ENCODE measurements at places on chromosomes 6 and 20.

GRCh38 chr20:43749734-43750294, 23.0 kb upstream of the GTSF1L start:
- peak; percentile 81 for DNase-seq

DNA sequence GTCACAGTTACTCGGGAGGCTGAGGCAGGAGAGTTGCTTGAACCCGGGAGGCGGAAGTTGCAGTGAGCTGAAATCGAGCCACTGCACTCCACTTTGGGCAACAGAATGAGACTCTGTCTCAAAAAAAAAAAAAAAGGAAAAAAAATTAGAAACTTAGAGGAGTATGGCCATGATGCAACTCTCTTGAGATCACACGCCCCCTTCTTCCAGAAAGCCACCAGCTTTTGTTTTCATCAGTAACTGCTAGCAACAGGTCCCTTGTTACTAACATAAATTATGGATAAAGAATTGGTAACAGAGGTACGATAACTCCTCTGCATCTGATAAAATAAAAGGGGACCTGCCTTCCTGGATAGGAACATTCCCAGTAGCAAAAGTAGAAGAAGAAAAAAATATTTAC, 308.2 kb downstream of the CD83 start:
- DNase-seq: no peak

GRCh38 chr6:31706599-31706998, at the start of gene LY6G6F:
Gene LY6G6F, plus strand, starts transcription at chr6:31706866. Its CDS starts 41 bp downstream, at chr6:31706907.
- DNase-seq: no peak

DNA sequence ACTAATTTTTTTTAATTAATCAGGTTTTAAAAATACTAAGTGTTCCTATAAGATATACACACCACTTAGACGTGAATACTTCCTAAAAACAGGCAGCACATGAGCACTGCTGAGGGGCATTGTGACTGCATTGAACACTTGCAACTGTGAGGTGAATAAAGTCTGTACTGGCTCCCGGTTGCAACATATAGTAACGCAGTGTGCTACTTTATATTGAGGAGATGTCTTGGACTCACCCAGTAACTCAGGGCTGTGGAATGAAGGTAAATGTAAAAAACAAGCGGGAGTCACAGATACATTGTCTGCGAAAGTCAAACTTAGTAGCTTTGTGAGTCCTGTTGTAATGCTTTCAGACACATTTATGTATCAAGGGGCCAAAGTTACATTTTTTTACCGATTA, 17.0 kb upstream of the HLA-A start:
- DNase-seq: no peak

DNA sequence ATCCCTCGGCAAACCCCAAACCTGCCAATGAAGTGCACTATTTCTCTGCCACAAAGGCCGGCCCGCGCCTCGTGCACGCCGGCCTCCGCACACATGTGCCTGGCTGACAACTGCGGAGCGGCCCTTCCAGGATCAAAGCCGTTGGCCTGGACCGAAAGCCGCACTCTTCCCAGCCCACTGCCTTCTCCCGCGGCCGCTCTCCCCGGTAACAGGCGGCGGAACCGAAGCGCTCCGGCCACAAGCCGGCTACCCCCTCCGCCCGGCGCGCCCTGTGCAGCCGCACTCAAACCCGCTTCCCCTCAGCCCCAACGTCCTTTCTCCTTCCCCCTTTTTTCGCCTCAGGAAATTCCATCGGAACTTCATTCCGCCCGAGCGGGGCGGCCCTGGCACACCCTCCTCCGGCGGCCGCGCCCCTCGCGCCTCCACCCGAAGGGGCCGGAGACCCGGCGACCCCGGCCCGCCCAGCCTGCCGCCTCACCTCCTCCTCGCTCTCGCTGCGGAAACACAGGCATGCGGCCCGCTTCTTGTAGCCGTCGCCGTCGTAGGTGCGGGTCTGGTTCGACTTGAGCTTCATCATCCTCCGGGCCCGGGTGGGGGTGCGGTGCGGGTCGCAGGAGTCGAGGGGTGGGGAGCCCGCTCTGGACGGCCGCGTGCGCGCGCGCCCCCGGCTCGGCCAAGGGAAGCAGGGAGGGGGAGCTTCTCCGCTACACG, 528 bp downstream of the NUDT3 start:
- DNase-seq: peak; percentile 47

DNA sequence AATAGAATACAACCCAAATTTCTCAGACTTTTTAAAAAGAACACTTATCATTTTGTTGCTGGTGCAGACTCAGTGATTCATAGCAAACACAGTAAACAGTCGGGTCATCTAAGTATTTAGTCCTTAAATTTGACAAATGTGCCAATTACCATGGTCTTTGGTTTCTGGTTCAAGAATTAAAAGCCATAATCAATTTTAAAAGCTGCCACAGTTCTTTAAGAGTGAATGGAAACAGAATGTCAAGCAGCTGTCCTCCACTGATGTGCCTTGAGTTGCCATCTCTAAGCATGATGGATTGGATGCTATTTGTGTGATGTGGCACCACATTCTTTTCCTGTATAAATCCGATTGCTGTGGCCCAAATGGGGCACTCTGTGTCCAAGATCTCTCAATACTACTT, 67.2 kb upstream of the MLIP start:
- DNase-seq: no peak

GRCh38 chr6:47440719-47441118, 36.9 kb upstream of the CD2AP start:
- DNase-seq: no peak

DNA sequence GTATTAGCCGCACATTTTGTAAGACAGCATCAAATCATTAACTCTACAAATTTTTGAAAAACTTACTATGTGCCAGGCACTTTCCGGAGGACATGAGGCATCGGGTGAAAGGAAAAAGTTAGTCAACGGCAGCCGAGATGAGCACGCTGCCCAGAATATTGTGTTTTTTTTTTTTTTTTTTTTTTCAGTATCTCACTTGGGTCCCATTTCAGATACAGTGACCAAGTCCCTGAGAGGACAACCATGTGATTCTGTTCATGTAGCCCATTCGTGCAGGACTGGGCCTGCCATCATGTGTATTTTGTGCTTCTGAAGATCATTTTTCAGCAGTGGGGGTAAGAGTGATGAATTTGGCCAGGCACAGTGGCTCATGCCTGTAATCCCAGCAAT, 1.3 kb downstream of the SLA2 start:
- peak; percentile 36 for DNase-seq

DNA sequence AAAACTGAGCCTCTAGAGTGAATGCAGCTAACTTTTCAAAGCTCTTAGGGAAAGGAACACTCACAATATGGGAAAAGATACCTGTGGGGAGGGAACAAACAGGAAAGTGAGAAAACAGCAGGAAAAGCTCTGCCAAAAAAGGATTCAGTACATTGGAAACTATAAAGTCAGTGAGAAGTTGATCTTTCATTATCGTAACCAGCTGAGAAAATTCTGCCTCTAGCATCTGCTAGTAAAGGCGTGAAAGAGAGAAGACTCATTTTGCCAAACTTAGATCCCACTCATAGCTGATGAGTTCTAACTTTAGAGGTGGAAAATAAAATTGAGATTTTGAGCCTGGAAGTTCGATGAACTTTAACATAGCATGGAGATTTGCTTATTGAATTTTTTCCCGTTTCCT, 321.8 kb upstream of the RNF217 start:
- no peak for DNase-seq

GRCh38 chr6:160253292-160253691, 5.3 kb downstream of the SLC22A2 start:
- no peak for DNase-seq

GRCh38 chr6:138814179-138814834, 18.4 kb downstream of the ECT2L start:
- DNase-seq: no peak

GRCh38 chr6:121612927-121613326, 177.5 kb downstream of the GJA1 start:
- DNase-seq: no peak

- DNase-seq: no peak
Observed at GRCh38 chr6:45196121-45196520, 132.0 kb upstream of the RUNX2 start.

DNA sequence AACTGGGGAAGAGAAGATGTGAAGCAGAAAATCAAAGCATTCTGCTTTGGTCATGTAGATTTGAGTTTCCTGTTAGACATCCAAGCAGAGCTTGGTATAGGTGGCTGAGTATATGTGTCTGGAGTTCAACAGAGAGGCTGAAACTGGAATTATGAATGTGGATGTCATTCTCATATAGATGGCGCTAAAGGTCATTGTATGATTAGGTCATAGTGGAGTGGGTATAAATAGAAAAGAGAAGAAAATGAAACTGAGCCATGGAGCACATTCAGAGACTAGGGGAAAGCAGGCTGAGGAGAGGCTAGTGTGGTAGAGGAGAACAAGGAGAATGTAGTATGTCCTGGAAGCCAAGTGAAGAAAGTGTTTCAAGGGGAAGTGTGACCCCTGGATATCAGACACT, 295.6 kb upstream of the PLN start:
- DNase-seq: no peak

DNA sequence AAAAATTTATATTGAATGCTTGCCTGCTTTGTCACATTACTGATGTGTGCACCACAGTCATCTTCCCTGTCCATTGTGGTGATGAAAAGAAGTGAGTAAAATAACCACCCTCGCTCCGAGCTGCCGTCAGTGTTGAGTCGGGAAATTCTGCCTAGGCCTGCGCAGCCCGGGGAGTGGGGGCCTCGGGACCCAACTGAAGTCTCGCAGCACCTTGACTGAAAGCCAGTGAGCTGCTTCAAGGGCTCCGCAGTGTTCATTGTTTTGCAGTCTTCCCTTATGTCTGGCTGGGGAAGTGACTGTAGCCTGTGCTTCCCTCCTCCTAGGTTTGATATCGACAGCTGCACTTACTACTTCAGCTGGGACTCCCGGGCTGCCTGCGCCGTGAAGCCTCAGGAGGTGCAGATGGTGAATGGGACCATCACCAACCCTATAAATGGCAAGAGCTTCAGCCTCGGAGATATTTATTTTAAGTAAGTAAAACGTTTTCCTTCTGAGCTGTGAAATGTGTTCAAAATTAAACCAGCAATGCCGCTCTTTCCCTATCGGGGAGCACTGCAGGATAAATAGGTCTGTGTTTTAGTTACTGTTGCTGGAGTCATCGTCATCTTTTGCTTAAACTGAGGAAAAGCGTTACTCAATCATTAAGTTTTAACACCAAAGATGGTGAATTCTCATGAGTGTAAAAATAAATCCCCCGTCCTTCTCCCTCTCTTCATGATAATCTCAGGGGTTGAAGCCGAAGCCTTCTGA, 32.7 kb upstream of the SLC22A1 start:
- DNase-seq: no peak

- DNase-seq: peak; percentile 51
Observed at GRCh38 chr6:79233611-79234149, 802 bp downstream of the HMGN3 start.

DNA sequence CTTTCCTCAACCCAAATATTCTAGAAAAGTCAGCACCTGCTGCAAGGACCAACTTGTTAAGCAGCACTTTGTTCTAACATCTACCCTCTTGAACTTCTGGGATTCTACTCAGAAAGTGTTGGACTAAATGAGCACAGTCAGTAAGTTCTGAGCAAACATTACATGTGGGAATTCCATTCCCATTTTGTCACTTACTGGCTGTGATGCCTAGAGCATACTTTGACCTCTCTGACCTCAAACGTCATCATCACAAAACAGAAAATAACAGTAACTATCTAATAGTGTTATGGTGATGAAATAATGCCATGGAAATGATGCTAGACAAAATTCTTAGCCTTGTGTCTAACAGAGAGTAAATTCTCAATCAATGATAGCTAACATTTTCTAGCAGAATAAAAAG, 829.4 kb downstream of the EPHA7 start:
- no peak for DNase-seq

DNA sequence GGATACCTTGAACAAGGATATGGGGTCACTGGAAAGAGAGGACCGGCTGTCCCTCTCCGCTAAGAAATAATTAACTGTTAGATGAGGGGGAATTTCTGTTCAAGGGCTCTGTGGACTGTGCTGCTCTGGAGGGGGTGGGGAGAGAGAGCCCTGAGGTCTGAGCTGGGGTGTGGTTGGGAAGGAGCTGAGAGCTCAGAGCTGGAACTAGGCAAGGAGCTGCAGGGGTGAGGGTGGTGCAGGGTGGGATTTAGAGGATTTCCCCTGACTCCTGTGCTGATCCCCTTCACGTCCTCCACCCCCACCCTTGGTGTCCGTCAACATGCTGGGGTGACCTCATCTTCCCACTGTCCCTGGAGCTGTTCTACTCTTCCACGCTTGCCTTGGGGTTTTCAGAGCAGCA, 52.5 kb downstream of the HLA-A start:
- no peak for DNase-seq

DNA sequence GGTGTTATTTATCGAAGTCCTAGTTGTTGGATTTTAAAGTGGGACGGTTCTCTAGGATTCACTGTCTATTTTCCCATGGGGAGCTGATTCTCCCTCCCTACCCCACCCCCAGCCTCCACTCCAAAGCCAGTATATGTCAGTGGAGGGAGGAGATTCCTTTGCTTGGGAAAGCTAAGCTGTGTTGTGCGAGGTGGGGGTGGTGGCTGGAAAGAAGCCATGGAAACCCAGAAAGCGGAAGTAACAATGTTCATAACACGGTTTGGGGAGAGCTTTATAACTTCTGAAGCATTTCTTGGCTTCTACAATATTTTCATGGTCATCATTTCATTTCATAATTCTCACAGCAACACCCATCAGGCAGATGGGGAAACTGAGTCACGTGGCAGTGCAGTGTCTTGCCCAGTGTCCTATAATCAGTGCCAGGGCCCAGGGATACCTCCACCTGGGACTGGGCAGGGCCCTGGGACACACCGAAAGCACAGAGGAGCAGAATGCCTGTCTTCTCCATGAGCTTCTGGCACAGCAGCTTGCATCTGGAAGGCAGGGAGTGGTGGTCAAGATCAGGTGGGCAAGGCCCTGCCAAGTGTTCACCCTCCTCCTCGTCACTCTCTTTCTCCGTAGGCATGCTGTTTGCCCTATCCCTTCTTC, 4.5 kb downstream of the SUN5 start:
- no peak for DNase-seq

DNA sequence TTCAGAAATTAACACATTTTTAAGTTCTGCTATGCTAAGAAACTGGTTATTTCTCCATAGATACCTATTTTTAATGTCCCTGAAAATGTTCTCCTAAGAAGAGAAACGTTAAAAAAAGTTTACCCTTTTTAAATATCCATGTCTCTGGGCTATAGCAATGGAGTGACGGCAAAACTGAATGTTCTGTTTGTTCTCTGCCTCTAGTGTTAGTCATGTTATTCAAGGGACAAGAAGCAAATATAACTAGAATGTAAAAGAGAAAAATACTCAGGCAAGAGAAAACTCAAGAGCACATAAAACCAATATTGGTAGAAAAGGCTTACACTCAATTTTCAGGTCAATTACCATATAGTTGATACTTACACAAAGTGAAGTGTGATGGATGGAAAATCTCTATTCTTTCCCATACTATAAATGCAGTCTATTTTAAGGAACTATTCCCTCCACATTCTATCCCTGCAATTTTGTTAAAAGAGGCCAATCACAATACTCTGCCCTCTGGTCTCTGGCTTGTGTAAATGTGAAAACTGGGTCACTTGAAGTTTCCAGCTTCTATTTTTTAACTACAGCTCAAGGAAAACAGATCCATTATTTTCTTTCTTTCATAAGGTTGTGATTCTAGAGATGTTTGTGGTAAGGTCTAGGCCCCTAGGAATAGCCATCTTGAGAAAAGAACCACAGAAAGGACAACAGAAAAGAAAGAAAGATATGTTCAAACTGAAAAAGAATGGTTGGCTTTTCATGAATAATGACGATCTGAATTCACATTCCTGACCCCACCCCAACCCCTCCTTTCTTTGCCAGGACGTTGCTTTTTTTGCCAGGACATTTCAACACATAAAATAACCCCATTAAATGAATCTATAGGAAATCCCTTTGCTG, 200.3 kb upstream of the FAM83B start:
- no peak for DNase-seq

- DNase-seq: no peak
Observed at GRCh38 chr6:88952065-88952704, 11.2 kb downstream of the RNGTT start.

Data from stimulated activated CD4-positive, alpha-beta T cell treated with anti-CD3 and anti-CD28 coated beads, Interleukin-1b, Interleukin-23, amount 100 ng/mL, for 24 hours (primary cell).